ENCODE measurements at places on chromosomes 4 and X. TPM values are rescaled to one million over a fixed set of nuclear protein-coding genes. Genes with fewer than 3 reads are reported as not detected.

Gene SORCS2
- 9.3 TPM for total RNA-seq

Gene DUX4
- not detected for total RNA-seq

Gene CLIC2
- 3.1 TPM for total RNA-seq

Gene RAB33A
- 13.5 TPM for total RNA-seq

Gene SPANXN3
- total RNA-seq = not detected

Gene HCCS
- 8.3 TPM for total RNA-seq

Gene BMPR1B
- total RNA-seq = 26.0 TPM

Gene BEX1
- total RNA-seq = 67.0 TPM

Gene KLF8
- 18.4 TPM for total RNA-seq

Gene RIBC1
- 1.7 TPM for total RNA-seq

Gene SLC9B1
- total RNA-seq = 4.3 TPM

Gene FDCSP
- not detected for total RNA-seq

Gene THOC2
- total RNA-seq = 105 TPM

Gene CLDN34
- 0.45 TPM for total RNA-seq
